GM23248 (cell line): ENCODE measurements at places on chromosomes 16 and 17. TPM values are rescaled to one million over a fixed set of nuclear protein-coding genes. Genes with fewer than 3 reads are reported as not detected.

The CDH3 gene
- polyA plus RNA-seq: 0.14 TPM in 1 of 2 replicates, not detected in the other

The SPIRE2 gene
- 0.55 and 0.79 TPM in 2 replicates for polyA plus RNA-seq

The FBXW10B gene
- 0.15 TPM in 1 of 2 replicates, not detected in the other for polyA plus RNA-seq

GRCh38 chr17:9206741-9207332 lies 185.5 kb downstream of the NTN1 start:
- DNase-seq: no peak

The AGRP gene
- polyA plus RNA-seq: not detected in 2 replicates

GRCh38 chr17:57146273-57146672 lies 61.2 kb downstream of the AKAP1 start:
- no peak for DNase-seq

GRCh38 chr16:48382131-48382530 lies 3.1 kb downstream of the SIAH1 start:
- DNase-seq: no peak

DNA sequence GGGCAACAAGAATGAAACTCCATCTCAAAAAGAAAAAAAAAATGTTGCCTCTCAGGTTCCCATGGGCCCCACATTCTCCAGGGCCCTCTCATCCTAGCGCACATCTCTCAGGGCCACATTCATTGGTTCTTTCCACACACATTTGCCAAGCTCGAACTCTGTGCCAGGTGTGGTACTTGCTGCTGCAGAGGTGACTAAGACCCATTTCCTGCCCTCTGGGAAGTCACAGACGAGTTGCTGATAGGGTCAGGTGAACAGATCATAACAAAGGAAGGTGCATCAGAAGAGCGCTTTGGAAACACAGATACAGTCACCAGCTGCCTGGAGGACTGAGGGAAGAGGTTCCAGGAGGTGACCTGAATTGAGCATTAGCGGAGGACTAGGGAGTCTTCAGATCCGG lies 1.0 kb downstream of the GSDMA start:
- no peak for DNase-seq

DNA sequence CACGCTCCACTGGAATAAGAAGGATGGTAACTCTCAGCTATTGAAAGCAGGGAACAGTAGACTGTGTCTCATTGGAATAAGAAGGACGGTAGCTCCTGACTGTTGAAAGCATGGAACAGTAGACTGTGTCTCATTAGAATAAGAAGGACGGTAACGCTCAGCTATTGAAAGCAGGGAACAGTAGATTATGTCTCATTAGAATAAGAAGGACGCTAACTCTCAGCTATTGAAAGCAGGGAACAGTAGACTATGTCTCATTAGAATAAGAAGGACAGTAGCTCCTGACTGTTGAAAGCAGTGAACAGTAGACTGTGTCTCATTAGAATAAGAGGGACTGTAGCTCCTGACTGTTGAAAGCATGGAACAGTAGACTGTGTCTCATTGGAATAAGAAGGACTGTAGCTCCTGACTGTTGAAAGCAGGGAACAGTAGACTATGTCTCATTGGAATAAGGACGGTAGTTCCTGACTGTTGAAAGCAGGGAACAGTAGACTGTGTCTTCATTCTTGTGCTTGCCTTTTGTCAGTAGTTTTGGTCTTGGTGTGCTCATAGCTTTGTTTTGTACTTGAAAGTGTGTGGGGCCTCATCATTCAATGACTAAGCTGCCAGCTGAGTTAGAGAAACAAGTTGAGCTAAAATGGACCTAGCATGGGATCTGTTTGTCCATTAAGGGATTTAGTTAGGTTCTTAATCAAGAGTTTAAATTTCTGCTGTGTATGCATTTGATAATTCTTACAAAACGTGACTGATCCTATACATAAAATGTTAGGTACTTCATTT lies 58.5 kb downstream of the BANP start:
- peak; percentile 3 for DNase-seq

DNA sequence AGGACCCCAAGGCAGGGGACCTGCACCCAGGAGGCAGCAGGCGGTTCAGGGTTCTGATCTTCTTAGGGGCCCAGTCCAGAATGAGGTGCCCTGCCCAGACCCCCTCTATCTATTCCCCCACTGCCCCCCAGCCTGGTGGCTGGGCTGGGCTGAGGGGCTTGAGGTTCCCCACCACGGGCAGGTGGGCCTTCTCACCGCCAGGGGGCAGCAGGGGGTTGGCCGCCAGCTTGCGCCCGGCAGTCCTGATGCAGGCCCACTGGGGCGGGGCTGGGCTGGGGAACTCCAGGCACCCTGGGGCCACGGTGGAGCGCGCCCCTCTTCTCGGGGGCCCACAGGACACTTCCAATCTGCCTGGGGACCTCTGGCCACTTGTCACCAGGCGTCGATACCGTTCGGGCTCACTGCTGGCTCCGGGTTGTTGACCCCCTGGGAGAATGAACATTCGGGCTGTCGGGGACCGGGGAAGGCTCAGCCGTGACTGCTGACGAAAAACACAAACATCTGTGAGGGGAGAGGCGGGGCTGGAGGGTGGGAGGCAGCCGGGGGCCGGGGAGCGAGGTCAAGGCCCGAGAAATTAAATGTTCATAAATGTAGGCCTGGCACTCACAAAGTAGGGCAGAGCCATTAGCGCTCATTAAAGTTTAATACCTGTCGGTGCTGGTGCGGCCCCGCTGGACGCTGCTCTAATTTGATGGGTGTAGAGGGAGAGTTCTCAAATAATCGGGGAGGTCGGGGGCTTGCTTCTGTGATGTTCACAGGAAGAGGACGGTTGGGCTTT lies 219.3 kb upstream of the GSE1 start:
- peak; percentile 64 for DNase-seq

- DNase-seq: peak; percentile 86
Measured at GRCh38 chr17:43416998-43417890, 18.5 kb downstream of the ARL4D start.

- no peak for DNase-seq
Measured at GRCh38 chr17:77438241-77439188, 297.7 kb downstream of the SEC14L1 start.

GRCh38 chr17:15966183-15966878 lies 21.4 kb downstream of the ADORA2B start:
- no peak for DNase-seq

GRCh38 chr16:89965447-89966225 lies 17.1 kb downstream of the DEF8 start:
- DNase-seq: no peak

The NPIPA7 gene
- polyA plus RNA-seq: 3.1 and 9.7 TPM in 2 replicates

The SLC35G6 gene
- polyA plus RNA-seq: 0.14 TPM in 1 of 2 replicates, not detected in the other

DNA sequence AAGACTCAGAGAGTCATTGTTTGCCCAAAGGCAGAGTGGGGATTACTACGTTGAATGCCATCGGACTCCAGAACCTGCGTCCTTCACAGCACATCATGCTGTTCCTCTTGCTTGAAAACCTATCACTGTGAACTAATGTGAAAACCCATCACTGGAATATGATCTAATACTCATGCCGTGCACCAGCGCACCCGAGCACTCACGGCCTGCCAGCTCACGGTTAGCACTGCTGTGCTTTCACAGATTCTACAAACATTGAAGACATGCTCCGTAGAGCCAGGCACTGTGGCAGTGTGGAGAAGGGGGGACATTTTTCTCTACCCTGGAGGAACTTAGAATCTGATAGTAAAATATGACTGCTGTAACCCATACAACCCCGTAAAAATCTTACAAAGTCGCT lies 350.4 kb downstream of the C16orf95 start:
- DNase-seq: no peak

The MRPL12 gene
- polyA plus RNA-seq: 76.3 and 78.5 TPM in 2 replicates

The CX3CL1 gene
- polyA plus RNA-seq: not detected in 2 replicates

DNA sequence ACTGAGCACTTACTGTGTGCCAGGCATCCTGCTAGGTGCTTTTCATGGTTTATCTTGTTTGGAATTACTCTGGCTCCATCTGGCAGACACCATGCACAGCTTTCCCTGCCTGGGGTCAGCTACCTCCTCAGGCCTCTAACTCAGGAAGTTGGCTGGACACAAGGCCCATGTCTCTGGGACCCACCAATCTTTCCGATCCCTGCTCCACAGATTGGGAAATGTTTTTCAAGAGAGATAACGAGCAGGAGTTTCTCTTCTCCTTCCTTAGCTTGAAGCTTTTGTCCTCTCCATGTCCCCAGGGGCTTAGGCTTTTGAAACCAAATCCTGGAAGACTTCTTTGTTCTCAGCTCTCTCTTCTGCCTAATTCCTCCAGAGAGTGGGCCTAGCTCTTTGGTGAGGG lies 11.5 kb upstream of the ELAC2 start:
- DNase-seq: no peak

The UBB gene
- polyA plus RNA-seq: 1,286 and 1,305 TPM in 2 replicates

The OR3A3 gene
- polyA plus RNA-seq: not detected in 2 replicates

The CACNA1G gene
- polyA plus RNA-seq: 0.06 and 0.16 TPM in 2 replicates
